HCEC 1CT (cell line): ENCODE measurements at places on chromosomes 3 and 15.

DNA sequence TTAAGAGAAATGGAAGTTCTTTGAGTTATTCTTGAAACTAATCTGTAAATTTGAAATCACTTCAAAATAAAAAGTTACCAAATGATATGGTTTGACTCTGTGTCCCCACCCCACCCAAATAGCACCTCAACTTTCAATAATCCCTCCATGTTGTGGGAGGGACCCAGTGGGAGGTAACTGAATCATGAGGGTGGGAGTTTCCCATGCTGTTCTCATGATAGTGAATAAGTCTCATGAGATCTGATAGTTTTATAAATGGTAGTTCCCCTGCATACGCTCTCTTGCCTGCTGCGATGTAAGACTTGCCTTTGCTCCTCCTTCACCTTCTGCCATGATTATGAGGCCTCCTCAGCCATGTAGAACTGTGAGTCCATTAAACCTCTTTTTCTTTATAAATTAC is 690.7 kb upstream of the ZNF385D start:
- DNase-seq: no peak

- no peak for DNase-seq
Observed at GRCh38 chr15:101382544-101382943, 87.5 kb upstream of the SNRPA1 start.

- no peak for DNase-seq
Observed at GRCh38 chr3:119571230-119571629, 8.1 kb upstream of the ADPRH start.

- no peak for DNase-seq
Observed at GRCh38 chr3:81048058-81048665, 713.3 kb downstream of the GBE1 start.

DNA sequence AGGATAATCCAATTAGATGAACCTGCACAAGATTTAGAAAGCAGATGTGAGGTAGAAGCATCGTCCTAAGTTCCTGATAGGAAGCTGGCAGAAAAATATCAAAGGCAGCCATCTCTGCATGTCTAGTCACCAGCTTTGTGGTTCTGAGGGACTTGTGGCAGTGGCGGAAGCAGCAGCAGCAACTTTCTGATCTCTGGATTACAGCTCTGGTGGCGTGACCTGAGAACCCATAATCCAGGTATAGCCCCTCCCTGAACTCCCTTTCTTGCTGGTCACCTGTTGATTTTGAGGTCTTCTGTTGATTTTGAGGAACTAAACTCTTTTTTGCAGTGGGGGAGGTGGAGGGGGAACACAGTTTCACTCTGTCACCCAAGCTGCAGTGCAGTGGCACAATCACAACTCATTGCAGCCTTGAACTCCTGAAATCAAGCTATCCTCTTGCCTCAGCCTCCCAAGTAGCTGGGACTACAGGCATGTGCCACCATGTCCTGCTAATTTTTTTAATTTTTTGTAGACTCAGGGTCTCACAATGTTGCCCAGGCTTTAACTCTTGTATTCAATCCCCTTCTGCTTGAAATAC is 7.9 kb downstream of the FSIP1 start:
- DNase-seq: no peak

- DNase-seq: no peak
Observed at GRCh38 chr3:18732474-18732873, 307.3 kb upstream of the SATB1 start.

- DNase-seq: no peak
Observed at GRCh38 chr3:138800248-138800647, 34.5 kb downstream of the PIK3CB start.

GRCh38 chr15:38593524-38593923 is 28.9 kb upstream of the RASGRP1 start:
- DNase-seq: no peak

DNA sequence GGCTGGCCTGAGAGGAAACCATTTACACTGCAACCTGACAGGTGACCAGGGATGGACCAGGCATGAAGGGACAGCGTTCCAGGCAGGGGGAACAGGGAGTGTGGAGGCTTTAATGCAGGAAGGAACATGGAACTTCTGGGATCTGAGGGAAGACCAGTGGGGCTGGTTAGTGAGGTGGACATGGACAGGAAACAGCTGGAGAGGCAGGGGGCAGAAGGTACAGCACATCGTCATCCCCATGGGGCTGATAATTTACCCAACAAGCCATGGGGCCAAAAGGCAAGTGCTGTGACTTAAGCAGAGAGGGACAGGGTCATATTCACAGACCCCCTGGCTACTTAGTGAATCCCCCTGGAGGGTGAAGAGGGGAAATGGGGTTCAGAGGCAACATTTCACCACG is 77.0 kb upstream of the LARS2 start:
- DNase-seq: no peak

DNA sequence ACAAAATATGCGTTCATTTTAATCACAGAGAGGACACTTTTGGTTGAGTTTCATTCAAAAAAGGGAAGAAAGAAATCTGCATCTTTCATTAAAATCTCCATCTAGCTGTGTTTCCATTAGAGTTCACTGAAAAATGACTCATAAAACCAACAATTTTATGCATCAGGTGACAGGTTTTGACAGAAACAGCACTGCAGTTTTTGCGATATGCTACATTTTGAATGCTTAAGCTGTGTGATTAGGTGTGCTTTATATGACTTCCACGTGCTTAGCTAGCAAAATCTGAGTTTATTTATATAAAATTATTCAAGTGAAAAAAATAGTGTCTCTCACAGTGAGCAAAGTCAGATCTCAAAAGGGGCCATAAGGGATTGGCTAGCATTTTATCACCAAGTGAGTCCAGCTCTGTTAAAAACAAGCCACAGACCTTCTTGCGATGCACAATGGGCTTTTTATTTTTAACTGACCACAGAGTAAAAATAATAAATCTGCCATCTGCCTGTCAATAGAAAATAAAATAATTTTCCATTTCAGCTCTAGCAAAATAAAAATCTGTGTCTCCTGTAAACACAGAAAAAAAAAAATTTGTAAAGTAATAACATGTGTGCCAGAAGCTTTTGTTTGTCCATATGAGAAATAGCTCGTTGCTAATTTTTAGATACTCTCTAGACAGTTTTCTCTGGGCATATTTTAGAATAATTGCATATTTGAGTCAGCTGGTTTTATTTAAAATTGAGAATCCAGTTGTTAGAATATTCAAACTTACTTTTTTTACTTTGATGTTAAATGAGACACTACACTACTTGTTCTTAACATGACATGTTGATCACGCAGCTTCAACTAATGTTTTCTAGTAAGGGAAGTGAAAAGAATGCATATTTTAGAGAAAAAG is 409.8 kb downstream of the ROBO2 start:
- DNase-seq: no peak

DNA sequence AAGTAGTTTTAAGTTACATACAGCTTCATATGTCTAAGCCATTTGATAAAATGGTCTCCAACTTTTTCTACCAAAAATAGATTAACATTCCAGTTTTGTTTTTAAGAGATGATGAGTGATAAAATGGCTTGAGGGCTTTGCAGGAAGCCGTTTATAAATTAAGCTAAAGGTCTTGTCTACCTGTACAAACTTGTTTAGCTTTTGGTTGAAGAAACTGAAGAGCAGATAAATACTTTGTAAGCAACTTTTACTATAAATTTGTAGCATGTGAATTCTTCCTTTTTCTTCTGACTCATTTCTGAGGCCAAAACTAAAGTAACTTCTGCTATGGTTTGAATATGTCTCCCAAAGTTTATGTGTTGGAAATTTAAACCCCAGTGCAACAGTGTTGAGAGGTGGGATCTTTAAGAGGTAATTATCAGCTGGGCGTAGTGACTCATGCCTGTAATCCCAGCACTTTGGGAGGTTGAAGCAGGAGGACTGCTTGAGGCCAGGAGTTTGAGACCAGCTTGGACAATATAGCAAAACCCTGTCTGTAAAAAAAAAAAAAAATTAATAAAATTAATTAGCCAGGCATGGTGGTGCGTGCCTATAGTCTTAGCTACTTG is 8.2 kb upstream of the NEDD4 start:
- DNase-seq: no peak

- DNase-seq: no peak
Observed at GRCh38 chr15:68699881-68700454, 120.7 kb downstream of the ANP32A start.

DNA sequence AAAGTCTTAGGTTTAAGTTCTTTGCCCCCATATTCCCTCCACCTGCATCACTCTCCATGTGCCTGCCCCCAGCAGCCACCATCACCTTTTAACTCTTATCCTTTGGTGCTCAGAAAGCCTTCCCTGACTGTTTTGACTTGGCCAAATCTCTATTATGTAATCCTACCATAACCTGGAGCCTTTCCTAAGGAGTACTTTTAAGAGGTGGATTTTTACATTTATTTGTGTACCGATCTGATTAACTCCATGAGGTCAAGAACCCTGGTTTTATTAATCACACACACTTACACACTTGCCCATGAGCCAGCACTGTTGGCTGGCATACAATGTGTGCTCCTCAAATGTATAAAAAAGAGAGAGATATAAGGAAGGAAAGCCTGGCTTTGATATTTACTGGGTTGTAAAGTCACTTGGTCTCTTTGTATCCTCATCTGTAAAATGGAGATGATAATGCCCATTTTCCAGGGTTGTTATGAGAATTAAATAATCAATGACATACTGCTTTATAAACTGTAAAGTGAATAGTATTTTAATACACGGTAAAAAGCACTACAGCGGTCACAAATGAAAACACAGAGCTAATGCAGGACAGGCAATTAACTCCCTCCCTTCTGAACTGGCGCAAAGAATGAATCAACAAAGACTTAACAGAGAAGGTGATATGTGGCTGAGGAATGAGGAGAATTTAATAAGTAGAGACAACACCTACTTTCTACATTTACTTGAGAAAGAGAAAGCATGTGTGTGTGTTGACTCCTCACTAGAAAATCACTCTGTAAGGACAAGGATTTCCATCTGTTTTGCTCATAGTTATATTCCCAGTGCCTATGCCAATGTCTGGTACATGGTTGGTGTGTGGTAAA is 45.4 kb downstream of the ATP13A4 start:
- DNase-seq: no peak

DNA sequence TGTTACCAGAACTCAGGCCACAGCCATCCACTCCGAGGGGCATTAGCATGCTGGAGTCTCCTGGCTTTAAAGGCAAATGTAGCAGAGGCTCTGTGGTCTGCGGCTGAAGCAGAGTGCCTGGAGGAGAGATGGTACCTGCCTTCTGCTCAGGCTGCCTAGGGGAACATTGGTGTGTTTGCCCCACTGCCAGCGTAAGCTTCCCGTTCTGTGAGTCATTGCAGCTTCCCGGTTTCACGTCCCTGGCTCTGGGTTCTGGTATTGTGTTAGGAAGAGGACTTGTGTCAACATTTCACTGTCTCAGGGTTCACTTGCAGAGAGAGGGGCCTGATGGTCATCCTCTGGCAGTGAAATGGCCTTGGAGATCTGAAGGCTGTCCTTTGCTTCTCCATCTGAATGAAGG is 1.8 kb downstream of the GASK1A start:
- DNase-seq: no peak

- no peak for DNase-seq
Observed at GRCh38 chr3:178714925-178715832, 178.9 kb downstream of the KCNMB2 start.
